Activated CD8-positive, alpha-beta T cell treated with anti-CD3 and anti-CD28 coated beads for 36 hours (primary cell): ENCODE measurements at places on chromosomes 12 and 14. TPM values are rescaled to one million over a fixed set of nuclear protein-coding genes. Genes with fewer than 3 reads are reported as not detected.

DCN gene
- total RNA-seq: not detected

DNA sequence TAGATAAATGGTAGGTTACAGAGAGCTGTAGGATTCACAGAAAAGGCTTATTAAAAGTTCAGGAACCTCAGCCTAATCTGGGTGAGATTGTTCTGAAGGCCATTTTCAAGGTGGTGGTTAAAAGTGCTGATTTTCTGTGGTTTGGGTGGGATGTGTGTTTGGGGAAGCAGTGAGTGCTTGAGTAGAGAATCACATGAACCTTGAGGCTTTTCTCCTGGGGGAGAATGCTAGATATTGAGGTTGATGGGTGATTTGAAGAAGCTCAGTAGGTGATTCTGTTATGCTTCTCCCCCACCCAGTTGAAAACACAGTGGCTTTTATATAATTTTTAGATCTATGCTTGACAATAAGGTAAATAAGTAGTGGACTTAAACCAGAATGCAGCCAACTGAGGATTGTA is 420.9 kb downstream of the PCNX1 start:
- H3K4me1 ChIP-seq: peaks cover 86% of the 10 kb centered on the region
- peak overlapping the region; percentile 68 for H3K27ac ChIP-seq
- H3K36me3 ChIP-seq: peaks cover 17% of the 10 kb centered on the region

SPIC gene
- total RNA-seq: not detected

GRCh38 chr14:53615252-53615651 is 341.4 kb downstream of the BMP4 start:
- H3K4me1 ChIP-seq: no peaks in the 10 kb centered on the region
- H3K4me3 ChIP-seq: no peak overlapping the region
- DNase-seq: no peak
- no peaks in the 10 kb centered on the region for H3K27me3 ChIP-seq
- H3K27ac ChIP-seq: no peak overlapping the region
- H3K36me3 ChIP-seq: no peaks in the 10 kb centered on the region

DNA sequence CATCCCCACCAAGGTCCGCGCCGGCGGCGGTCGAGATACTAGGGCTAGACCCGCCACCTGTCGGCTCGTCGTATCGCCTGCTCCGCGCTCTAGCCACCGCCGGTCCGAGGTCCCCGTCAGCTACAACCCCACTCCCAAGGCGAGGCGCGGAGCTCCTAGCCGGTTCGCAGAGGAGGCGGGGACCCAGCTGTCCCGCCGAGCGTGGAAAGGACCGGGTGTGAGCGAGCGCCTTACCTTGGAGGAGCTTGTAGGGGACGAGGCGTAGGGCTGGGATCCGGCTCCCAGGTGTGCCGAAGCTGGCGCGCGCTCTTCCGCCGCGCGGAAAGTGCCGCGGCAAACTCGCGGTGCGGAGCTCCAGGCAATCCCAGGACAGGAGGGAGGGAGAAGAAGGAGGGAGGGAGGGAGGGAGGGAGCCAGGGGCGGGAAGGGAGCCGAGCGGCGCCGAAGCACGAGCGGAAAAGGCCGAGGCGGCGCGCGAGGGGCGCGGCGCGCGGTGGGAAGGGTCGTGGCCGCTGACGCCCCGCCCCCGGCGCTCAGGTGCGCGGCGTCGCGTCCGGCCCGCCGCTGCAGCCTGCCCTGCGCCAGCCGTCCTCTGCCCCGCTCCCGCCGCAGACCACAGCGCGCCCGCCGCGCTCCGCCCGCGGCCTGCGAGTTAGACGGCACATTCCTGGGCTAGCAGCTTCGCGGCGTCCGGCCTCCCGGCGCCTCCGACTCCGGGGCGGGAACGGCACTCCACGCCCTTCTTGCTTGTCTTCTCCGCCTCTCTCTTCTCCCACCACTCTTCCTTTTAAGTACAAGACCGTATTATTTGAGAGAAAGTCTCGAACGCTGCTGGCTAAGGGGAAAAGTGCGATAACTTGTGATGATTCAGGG is at the start of gene PAWR:
Gene PAWR (minus strand): TSS at position 327 of the 873 bp plus-strand sequence. CDS start 720 bp downstream, outside the sequence.
- no peak within 1 kb of the TSS for H3K27ac ChIP-seq
- peak; percentile 41 for DNase-seq
- no peaks in the 10 kb centered on the region for H3K36me3 ChIP-seq
- H3K27me3 ChIP-seq: peaks cover 46% of the 10 kb centered on the region
- H3K4me1 ChIP-seq: peaks cover 8% of the 10 kb centered on the region
